ENCODE measurements at places on chromosomes 2 and 18.

DNA sequence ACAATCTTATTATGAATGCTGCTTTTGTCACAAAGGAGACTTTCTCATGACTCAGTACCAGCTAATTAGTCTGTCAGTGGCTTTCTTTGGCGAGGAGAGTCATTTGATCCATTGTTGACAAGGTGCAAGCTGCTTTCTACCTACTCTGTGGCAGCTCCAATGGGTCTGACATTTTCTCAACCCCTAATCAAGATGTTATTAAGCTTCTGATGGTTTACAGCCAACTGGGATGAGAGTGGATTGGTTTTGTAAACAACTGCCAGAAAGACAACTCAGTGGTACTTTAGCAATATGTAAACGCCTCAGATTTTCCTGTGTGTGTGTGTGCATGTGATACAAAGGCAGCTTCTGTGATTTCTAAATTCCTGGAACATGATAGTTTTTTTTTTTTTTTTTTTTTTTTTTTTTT is 8.2 kb upstream of the CLIP4 start:
- peaks cover 9% of the 10 kb centered on the region for H3K4me1 ChIP-seq
- H3K27ac ChIP-seq: no peak overlapping the region
- no peak overlapping the region for H3K4me3 ChIP-seq
- no peaks in the 10 kb centered on the region for H3K36me3 ChIP-seq
- no peak for DNase-seq
- no peaks in the 10 kb centered on the region for H3K27me3 ChIP-seq

- H3K27ac ChIP-seq: no peak overlapping the region
- no peaks in the 10 kb centered on the region for H3K36me3 ChIP-seq
- H3K27me3 ChIP-seq: peaks cover 32% of the 10 kb centered on the region
Measured at GRCh38 chr2:75622929-75623328, 23.7 kb upstream of the MRPL19 start.

GRCh38 chr2:106232638-106233349 is 38.7 kb upstream of the UXS1 start:
- H3K27me3 ChIP-seq: no peaks in the 10 kb centered on the region
- H3K36me3 ChIP-seq: peaks cover 5% of the 10 kb centered on the region
- H3K4me1 ChIP-seq: no peaks in the 10 kb centered on the region
- H3K4me3 ChIP-seq: no peak overlapping the region
- no peak overlapping the region for H3K27ac ChIP-seq

DNA sequence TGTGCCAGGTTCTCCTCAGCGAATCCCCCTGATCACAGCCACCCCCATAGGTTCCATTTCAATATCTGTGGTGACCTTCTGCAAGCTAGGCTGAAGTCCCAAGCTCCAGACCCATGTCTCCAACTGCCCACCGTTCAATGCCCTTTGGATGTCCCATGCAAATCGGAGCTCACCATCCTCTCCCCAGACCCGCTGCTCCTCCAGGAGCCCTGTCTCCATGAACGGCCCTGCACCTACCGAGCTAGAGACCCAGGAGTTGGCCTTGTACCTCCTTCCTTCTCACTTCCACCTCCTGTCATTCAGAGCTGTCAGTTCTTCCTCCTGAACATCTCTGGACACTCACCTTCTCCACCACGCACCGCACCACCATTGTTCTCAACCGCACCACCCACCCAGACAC is 1.0 kb upstream of the FAHD2A start:
- peak overlapping the region; percentile 99 for H3K4me3 ChIP-seq
- peak overlapping the region; percentile 95 for H3K27ac ChIP-seq
- peaks cover 21% of the 10 kb centered on the region for H3K36me3 ChIP-seq
- peaks cover 18% of the 10 kb centered on the region for H3K4me1 ChIP-seq
- no peaks in the 10 kb centered on the region for H3K27me3 ChIP-seq
- no peak for DNase-seq

GRCh38 chr2:160477032-160477431 is 16.6 kb downstream of the RBMS1 start:
- H3K4me3 ChIP-seq: no peak overlapping the region
- peaks cover 69% of the 10 kb centered on the region for H3K4me1 ChIP-seq
- no peak for DNase-seq
- no peaks in the 10 kb centered on the region for H3K27me3 ChIP-seq
- H3K36me3 ChIP-seq: peaks cover 3% of the 10 kb centered on the region

DNA sequence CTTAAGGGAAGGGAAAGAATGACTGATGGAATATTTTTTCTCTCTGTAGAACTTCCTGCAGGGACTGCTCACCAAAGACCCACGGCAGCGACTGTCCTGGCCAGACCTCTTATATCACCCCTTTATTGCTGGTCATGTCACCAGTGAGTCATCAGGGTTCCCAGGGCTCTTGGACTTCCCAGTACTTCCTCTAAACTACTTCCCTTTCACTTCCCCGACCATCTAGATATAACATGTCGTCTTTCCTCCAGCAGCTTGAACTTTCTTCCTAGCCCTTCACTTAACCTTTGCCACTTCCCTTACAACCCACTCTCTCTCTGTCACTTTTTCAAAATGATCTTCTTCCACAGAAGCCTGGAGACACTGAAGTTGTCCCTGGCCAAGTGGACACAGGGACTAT is 7.2 kb downstream of the STK36 start:
- no peak for DNase-seq
- peaks cover 48% of the 10 kb centered on the region for H3K36me3 ChIP-seq
- no peaks in the 10 kb centered on the region for H3K4me1 ChIP-seq
- no peaks in the 10 kb centered on the region for H3K27me3 ChIP-seq

DNA sequence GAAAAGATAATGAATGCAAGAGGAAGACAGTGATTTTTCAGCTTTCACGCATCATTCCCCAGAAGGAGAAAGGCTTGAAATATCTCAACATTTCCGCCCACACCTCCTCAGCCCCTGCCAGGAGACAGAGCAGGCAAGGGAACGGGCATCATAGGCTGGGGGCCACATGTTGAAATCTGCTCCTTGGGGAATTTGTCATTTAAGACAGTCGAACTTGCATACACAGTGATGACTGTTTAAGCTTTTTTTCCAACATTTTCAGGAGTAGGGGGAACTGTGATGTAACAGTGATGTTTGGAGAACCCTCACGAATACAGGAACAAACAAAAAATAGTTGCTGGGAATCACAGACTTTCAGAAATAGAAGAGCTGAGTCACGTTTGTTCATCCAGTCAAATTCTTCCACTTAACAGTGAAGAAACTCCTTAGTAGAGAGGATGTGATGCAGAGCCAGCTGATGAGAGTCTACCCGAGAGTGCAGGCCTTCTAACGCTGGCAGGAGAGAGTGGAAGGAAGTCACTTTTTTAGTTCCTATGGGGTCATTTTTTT is 266.8 kb downstream of the ALPK2 start:
- H3K27me3 ChIP-seq: no peaks in the 10 kb centered on the region
- H3K36me3 ChIP-seq: no peaks in the 10 kb centered on the region
- no peak overlapping the region for H3K4me3 ChIP-seq
- DNase-seq: no peak
- H3K27ac ChIP-seq: no peak overlapping the region
- peaks cover 16% of the 10 kb centered on the region for H3K4me1 ChIP-seq

- H3K4me3 ChIP-seq: no peak overlapping the region
- DNase-seq: no peak
- no peak overlapping the region for H3K27ac ChIP-seq
- H3K4me1 ChIP-seq: peaks cover 88% of the 10 kb centered on the region
- peaks cover 2% of the 10 kb centered on the region for H3K36me3 ChIP-seq
- no peaks in the 10 kb centered on the region for H3K27me3 ChIP-seq
Measured at GRCh38 chr2:134243244-134243643, 10.6 kb upstream of the MGAT5 start.

GRCh38 chr2:65980531-65980930 is 454.4 kb upstream of the MEIS1 start:
- H3K4me1 ChIP-seq: no peaks in the 10 kb centered on the region
- H3K36me3 ChIP-seq: no peaks in the 10 kb centered on the region
- DNase-seq: no peak
- no peak overlapping the region for H3K27ac ChIP-seq
- H3K27me3 ChIP-seq: no peaks in the 10 kb centered on the region
- H3K4me3 ChIP-seq: no peak overlapping the region

DNA sequence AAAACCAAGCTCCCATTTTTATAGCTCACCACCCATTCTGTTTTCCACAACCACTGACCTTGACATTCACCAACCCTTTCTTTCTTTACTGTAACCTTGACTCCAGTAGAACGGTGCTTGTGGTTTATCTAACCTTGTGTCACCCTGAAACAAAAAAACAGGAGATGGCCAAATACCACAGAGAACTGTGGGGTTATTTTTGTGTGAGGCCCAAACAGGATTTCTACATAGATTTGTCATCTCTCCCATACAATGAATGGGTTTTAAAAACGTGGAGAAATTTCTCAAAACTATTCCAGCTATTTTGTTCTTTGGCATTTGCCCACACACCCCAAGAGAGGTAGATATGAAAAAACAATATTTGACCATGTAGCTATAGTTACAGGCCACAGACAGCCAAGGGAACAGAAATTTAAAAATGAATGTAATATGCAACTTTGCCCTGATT is 231.3 kb upstream of the TANK start:
- H3K36me3 ChIP-seq: no peaks in the 10 kb centered on the region
- no peak overlapping the region for H3K4me3 ChIP-seq
- no peaks in the 10 kb centered on the region for H3K4me1 ChIP-seq

- H3K27ac ChIP-seq: peak overlapping the region; percentile 89
- H3K27me3 ChIP-seq: no peaks in the 10 kb centered on the region
- DNase-seq: no peak
- no peak overlapping the region for H3K4me3 ChIP-seq
Measured at GRCh38 chr2:224908818-224909217, 133.4 kb downstream of the DOCK10 start.

DNA sequence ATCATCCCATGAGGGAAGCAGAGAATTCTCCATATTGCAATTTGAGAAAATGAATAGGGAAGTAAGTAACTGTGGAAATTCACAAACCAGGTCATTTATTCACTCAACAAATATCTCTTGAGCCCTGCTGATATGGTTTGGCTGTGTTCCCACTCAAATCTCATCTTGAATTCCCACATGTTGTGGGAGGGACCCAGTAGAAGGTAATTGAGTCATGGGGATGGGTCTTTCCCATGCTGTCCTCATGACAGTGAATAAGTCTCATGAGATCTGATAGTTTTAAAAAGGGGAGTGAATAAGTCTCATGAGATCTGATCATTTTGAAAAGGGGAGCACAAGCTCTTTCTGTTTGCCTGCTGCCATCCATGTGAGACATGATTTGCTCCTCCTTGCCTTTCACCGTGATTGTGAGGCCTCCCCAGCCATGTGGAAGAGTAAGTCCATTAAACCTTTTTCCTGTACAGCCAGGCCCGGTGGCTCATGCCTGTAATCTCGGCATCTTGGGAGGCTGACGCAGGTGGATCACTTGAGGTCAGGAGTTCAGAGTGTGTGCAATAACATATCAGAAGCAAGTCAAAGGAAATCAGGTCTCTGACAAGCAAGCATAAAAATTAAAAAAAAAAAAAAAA is 193.2 kb downstream of the NDUFA10 start:
- peaks cover 7% of the 10 kb centered on the region for H3K27me3 ChIP-seq
- H3K36me3 ChIP-seq: no peaks in the 10 kb centered on the region
- no peaks in the 10 kb centered on the region for H3K4me1 ChIP-seq
- H3K27ac ChIP-seq: no peak overlapping the region

DNA sequence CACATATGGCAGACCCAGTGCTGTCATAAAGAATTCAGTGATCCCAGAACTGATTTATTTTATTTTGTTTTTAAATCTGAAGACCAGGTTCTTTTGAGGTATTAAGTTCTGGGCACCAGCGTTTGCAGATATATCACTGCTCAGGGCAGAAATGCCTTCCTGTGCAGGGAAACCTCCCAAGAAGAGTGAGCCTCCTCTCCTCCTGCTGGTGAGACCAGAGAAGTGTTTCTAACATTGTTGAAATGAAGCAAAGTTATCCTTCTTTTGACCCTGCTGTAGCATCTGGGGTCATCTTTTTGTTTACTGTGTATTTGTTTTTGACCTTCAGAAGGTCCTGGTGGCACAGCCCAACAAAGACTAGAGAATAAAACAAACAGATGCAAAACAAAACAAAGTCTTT is 94.0 kb downstream of the AQP4 start:
- no peaks in the 10 kb centered on the region for H3K36me3 ChIP-seq
- H3K27ac ChIP-seq: no peak overlapping the region
- no peak overlapping the region for H3K4me3 ChIP-seq
- no peaks in the 10 kb centered on the region for H3K27me3 ChIP-seq
- no peaks in the 10 kb centered on the region for H3K4me1 ChIP-seq
- no peak for DNase-seq

DNA sequence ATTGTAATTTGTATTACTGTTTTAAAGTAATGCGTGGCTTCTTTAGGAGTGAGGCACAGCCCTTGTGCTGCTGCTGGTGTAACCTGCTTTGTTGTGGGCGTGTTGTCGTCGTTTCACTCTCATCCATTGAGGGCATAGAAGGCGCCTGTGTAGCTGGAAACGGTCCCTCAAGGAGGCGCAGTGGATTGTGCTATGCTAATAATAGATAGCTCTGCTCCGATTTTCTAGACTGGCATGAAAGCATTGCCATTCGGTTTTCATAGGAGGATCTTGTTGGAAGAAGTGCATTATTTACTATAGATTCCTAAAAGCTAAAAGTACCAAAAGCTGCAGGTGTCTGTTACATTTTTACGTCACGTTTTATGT is 17.9 kb downstream of the RAB12 start:
- H3K36me3 ChIP-seq: peaks cover 86% of the 10 kb centered on the region
- DNase-seq: no peak
- no peak overlapping the region for H3K4me3 ChIP-seq
- no peak overlapping the region for H3K27ac ChIP-seq

GRCh38 chr18:12839057-12839525 is 44.9 kb downstream of the PTPN2 start:
- no peak for DNase-seq
- H3K4me1 ChIP-seq: peaks cover 72% of the 10 kb centered on the region
- H3K4me3 ChIP-seq: peak overlapping the region; percentile 46

DNA sequence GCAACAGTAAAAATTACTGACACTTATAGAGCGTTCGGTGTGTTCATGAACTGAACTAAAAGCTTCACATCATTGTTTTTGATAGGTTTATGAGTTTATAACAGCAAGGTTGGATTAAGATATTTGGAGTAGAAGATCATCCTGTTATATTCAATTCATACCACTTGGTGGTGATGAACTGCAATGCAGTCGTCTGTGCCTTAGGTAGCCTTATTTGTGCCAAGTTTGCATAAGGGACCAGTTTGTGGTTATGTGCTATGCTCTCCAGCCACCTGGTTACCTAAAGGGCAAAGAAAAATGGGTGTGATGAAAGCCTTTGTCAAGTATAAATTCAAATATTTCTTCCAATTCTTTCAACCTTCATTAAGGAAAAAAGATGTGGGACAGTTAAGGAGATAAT is 150.9 kb upstream of the KCNH7 start:
- no peaks in the 10 kb centered on the region for H3K27me3 ChIP-seq
- H3K4me1 ChIP-seq: no peaks in the 10 kb centered on the region
- no peaks in the 10 kb centered on the region for H3K36me3 ChIP-seq
- H3K27ac ChIP-seq: no peak overlapping the region

GRCh38 chr2:2839782-2840531 is 508.9 kb upstream of the MYT1L start:
- no peak overlapping the region for H3K27ac ChIP-seq
- H3K4me1 ChIP-seq: no peaks in the 10 kb centered on the region
- peaks cover 3% of the 10 kb centered on the region for H3K27me3 ChIP-seq
- no peaks in the 10 kb centered on the region for H3K36me3 ChIP-seq
- H3K4me3 ChIP-seq: no peak overlapping the region
